HepG2 (cell line): ENCODE measurements at places on chromosomes 12 and 14. TPM values are rescaled to one million over a fixed set of nuclear protein-coding genes. Genes with fewer than 3 reads are reported as not detected.

The ENDOU gene
- total RNA-seq, result not detected in 2 replicates

GRCh38 chr12:128745772-128746689 lies 77.7 kb downstream of the SLC15A4 start:
- no peak for DNase-seq
- no peaks in the 10 kb centered on the region for H3K36me3 ChIP-seq

The NTS gene
- total RNA-seq, result 0.13 TPM in 1 of 2 replicates, not detected in the other

DNA sequence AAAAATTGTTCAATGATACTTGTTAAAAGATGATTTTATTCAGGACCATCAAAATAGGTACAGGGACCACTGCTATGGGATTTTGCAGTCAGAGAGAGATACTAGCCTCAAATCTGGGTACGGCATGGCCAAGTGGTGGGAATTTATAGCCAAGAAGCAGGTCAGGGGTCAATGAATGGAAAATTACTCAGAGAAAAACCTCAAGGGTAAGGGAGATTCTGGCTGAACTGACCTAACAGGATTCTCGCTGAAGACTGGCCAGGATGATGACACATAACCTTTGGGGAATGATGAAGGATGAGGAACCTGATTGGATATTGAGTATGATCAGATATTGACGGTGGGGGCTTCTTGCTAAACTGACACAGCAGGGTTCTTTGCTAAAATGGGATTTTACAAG lies 32.7 kb downstream of the DEPDC4 start:
- DNase-seq, result no peak
- no peaks in the 10 kb centered on the region for H3K27me3 ChIP-seq
- H3K4me3 ChIP-seq, result no peak overlapping the region

DNA sequence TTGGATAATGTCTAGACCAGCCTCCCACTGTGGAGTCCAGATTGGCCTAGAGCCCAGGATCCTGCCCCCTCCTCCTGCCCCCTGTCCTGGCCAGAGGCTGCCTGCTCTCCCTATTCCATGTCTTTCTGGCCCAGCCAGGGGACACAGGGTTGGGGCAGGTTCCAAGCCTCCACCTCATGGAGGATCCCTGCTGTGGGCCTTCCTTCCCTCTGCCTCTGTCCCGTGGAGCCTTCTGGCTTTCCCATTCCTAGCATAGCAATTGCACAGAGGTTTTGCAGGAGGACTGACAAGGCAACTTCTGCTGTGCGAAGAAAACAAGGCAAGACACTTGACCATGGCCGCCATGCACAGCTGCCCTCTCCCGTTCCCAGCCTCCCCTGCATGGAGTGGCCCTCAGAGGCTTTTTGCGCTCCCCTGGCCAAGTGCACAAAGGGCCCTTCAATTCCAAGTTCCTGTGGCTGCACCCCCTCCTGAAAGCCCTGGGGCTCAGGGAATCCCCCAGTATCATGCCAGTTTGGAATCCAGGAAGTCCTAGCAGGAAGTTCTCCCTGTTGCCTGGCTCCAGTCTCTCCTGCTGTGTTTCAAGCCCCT lies 42.1 kb downstream of the KRT80 start:
- H3K27ac ChIP-seq, result no peak overlapping the region
- H3K36me3 ChIP-seq, result no peaks in the 10 kb centered on the region
- H3K27me3 ChIP-seq, result no peaks in the 10 kb centered on the region
- H3K4me1 ChIP-seq, result peaks cover 7% of the 10 kb centered on the region; the same call in 1 of the 2 replicates

GRCh38 chr14:26200687-26201086 lies 397.1 kb downstream of the NOVA1 start:
- no peak overlapping the region for H3K4me3 ChIP-seq
- H3K36me3 ChIP-seq, result no peaks in the 10 kb centered on the region
- H3K27ac ChIP-seq, result no peak overlapping the region
- peaks cover 10% of the 10 kb centered on the region for H3K27me3 ChIP-seq
- no peak for DNase-seq
